ENCODE measurements at places on chromosomes 1 and 21. TPM values are rescaled to one million over a fixed set of nuclear protein-coding genes. Genes with fewer than 3 reads are reported as not detected.

CTXND2 gene
- not detected for total RNA-seq

CFAP107 gene
- not detected for total RNA-seq

THEMIS2 gene
- total RNA-seq: 3.2 TPM

AADACL4 gene
- not detected for total RNA-seq

CELA3A gene
- total RNA-seq: not detected

RAB3GAP2 gene
- 13.6 TPM for total RNA-seq

TNFRSF9 gene
- not detected for total RNA-seq

OVAAL gene
- total RNA-seq: not detected

TTC4 gene
- 15.6 TPM for total RNA-seq

ERG gene
- total RNA-seq: 0.23 TPM

AUNIP gene
- total RNA-seq: 0.58 TPM

C4BPB gene
- total RNA-seq: not detected

C1orf185 gene
- total RNA-seq: not detected

HSD3B2 gene
- total RNA-seq: not detected

MAP1LC3C gene
- total RNA-seq: 1.9 TPM

TSPAN2 gene
- 2.5 TPM for total RNA-seq

PMF1 gene
- 46.9 TPM for total RNA-seq

CD34 gene
- total RNA-seq: 6.6 TPM

ERICH3 gene
- not detected for total RNA-seq

SPATC1L gene
- 2.6 TPM for total RNA-seq

LAMC2 gene
- 4.4 TPM for total RNA-seq

TNFRSF14 gene
- total RNA-seq: 9.6 TPM

ADAMTS5 gene
- total RNA-seq: 17.4 TPM

COL9A2 gene
- total RNA-seq: 2.2 TPM

CLCNKA gene
- total RNA-seq: under 0.01 TPM

RPE65 gene
- not detected for total RNA-seq

RUNX3 gene
- total RNA-seq: not detected

ANKRD35 gene
- total RNA-seq: 4.1 TPM

POLR3C gene
- total RNA-seq: 30.6 TPM

PRMT6 gene
- 15.9 TPM for total RNA-seq

OR14K1 gene
- total RNA-seq: not detected

OR2T35 gene
- total RNA-seq: not detected

ELOVL1 gene
- total RNA-seq: 74.6 TPM

SELE gene
- total RNA-seq: not detected

SLC16A4 gene
- total RNA-seq: 11.6 TPM

Data from pericardium fibroblast (primary cell).